ENCODE measurements at places on chromosomes 7 and 10. TPM values are rescaled to one million over a fixed set of nuclear protein-coding genes. Genes with fewer than 3 reads are reported as not detected.

DNA sequence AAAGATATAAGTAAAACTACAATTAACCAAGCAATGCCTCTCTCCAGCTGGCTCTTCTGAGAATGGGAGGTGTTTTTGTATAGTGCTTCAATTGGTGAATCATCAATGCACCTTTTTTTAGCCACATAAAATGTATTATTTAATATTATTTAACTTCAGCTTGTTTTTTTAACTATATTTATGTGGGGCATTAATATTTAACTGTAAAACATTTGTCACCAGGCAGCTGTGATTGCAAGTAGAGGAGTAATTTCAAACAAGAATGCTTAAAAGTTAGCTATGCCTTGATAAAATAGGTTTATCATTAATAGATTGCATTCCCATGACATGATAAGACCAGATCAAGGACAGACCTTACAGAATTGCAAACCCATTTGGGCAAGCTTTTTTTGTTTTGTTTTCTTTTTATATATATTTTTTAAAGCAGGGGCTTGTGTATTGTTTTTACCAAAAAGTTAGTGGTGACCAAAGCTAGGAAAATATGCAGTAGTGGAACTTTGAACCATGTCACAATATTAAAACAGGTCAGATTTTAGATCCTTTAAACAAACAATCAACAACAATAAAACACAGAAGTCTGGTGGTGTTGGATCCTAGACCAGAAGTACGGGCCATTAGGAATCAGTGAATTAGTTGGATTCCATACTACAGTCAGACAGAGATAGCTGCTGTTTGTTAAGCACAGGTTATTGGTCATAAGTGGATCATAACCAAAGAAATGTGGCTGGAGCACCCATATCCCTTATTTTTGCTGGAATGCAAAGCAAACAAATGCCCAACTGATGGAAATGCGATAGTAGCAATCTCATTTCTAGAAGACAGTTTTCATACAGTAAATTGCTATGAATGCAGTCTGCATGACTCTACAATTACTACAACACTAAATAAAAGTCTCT lies 2.9 kb downstream of the CAV2 start:
- no peak for DNase-seq
- peak overlapping the region; percentile 88 for H3K4me3 ChIP-seq
- no peak overlapping the region for H3K27ac ChIP-seq
- no peaks in the 10 kb centered on the region for H3K27me3 ChIP-seq
- H3K36me3 ChIP-seq: peaks cover 11% of the 10 kb centered on the region
- H3K4me1 ChIP-seq: peaks cover 11% of the 10 kb centered on the region

Gene WEE2
- total RNA-seq: not detected

DNA sequence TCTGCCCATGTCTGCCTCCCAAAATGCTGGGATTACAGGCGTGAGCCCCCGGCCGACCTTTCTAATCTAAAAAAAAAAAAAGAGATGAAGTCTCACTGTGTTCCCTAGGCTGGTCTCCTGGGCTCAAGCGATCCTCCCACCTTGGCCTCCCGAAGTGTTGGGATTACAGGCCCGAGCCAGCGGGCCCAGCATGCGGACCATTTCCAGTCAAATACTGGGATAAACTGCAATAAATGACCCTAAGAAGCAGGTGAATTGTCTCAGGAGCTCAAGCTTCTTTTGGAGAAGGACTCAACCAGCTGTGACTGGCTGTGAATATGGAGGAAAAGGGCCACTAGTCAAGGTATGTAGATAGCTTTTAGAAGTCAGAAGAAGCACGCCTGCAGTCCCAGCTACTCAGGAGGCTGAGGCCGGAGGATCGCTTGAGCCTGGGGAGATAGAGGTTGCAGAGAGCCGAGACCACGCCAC lies 550 bp upstream of the CREM start:
- no peaks in the 10 kb centered on the region for H3K36me3 ChIP-seq
- peak; percentile 1 for DNase-seq
- H3K4me3 ChIP-seq: peak overlapping the region; percentile 42
- peaks cover 3% of the 10 kb centered on the region for H3K4me1 ChIP-seq
- H3K27ac ChIP-seq: peak overlapping the region; percentile 64
- no peaks in the 10 kb centered on the region for H3K27me3 ChIP-seq

Gene NFE2L3
- 37.8 TPM for total RNA-seq

DNA sequence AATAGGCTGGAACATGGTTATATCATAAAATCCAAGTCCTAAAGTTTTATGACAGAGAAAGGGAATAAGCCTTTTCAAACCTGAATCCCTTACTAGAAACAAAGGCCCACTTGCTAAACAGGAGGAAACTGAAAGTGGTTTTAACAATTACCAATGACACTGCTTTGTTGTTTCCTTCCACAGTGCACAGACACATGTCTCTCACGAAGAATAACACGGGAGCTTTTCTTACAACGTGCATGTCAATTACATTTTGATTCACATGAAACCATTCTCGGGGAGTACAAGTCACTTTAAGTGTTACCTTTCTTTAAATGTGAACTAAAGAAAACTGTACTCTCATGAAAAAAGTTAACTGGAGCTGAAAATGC lies 1.4 kb downstream of the MRPS33 start:
- DNase-seq: no peak
- no peaks in the 10 kb centered on the region for H3K27me3 ChIP-seq
- H3K4me3 ChIP-seq: no peak overlapping the region
- H3K27ac ChIP-seq: no peak overlapping the region
- peaks cover 2% of the 10 kb centered on the region for H3K4me1 ChIP-seq

Gene SKIDA1
- total RNA-seq: 0.56 TPM

Gene SEMA4G
- 0.56 TPM for total RNA-seq

DNA sequence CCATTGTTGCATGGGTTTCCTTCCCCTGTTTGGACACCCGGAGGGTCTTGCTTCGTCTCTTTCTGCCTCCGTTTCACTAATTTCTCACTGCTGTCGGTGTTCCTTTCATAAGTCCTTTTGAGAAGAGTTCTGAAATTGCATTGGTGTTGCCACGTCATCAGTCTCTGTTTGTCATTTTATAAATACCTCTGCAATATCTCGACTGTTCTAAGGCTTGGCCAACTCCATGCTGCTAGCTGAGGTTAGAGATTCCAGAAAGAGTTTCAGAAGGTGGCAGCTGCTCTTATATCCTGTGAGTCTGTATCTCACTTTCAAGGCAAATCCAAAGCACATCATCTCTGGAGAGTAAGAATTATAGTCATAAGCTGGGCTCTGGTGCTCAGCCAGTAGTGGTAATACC lies 148.0 kb upstream of the INSYN2A start:
- peaks cover 3% of the 10 kb centered on the region for H3K4me1 ChIP-seq
- peaks cover 18% of the 10 kb centered on the region for H3K36me3 ChIP-seq
- H3K4me3 ChIP-seq: no peak overlapping the region
- H3K27me3 ChIP-seq: no peaks in the 10 kb centered on the region
- no peak overlapping the region for H3K27ac ChIP-seq

Gene NPY4R
- 0.83 TPM for total RNA-seq

DNA sequence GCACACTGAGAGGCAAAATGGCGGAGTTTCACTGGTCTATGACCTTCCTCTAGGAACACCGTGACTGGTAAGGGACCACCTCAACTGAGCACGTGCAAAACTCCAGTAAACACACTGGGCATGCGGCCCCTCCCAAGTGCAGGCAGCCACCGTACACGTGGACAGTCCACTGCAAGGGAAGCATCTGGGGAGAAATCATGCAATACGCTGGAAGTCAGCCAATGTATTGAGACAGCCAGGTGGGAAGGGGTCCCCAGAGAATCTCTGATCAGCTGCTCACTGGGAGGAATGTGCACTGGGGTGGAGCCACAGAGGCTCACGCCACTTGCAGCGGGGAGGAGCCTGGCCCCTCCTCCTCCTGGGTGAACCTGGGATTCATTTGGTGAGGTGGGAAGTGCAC lies 49.3 kb downstream of the CFAP46 start:
- no peak for DNase-seq
- no peak overlapping the region for H3K4me3 ChIP-seq
- peaks cover 34% of the 10 kb centered on the region for H3K27me3 ChIP-seq
- H3K36me3 ChIP-seq: no peaks in the 10 kb centered on the region
- no peaks in the 10 kb centered on the region for H3K4me1 ChIP-seq
- no peak overlapping the region for H3K27ac ChIP-seq

DNA sequence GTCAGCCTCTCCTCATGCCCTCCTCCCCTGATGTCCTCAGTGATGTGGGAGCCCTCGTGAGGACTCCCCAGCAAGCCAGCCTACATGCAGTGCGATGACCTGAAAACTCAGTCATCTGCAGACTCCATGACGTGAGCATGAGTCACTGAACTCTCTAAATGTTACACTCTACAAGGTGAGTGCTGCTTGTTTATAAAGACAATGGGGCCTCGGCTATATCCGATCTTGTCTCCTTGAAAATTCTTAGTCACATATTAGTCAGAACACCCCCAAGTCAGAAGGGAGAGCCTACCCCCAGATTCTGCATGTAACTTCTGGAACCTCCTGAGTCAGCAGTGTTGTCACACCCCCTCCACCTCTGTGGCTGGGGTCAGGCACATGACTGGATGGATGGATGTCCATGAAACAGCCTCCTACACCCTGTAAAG lies 673.8 kb downstream of the INHBA start:
- peak overlapping the region; percentile 11 for H3K27ac ChIP-seq
- H3K36me3 ChIP-seq: no peaks in the 10 kb centered on the region
- no peak overlapping the region for H3K4me3 ChIP-seq
- H3K27me3 ChIP-seq: no peaks in the 10 kb centered on the region
- H3K4me1 ChIP-seq: peaks cover 13% of the 10 kb centered on the region

DNA sequence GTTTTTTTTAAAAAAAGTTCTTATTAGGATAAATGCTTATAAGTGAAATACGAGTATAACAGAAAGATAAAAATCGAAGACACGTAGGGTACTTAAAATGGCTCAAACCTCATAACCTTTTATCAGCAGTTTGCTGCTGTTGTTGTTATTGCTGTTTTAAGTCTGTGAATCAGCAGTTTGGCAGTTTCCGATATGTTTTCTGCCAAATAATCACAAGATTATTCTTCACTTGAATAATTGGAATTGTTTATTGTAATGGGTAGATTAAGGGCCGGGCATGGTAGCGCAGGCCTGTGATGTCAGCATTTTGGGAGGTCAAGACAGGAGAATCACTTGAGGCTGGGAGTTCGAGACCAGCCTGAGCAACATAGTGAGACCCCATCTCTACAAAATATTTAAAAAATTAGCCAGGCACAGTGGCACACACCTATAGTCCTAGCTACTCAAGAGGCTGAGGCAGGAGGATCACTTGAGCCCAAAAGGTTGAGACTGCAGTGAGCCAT lies 177.6 kb downstream of the VTI1A start:
- no peaks in the 10 kb centered on the region for H3K36me3 ChIP-seq
- H3K4me3 ChIP-seq: no peak overlapping the region
- no peak for DNase-seq
- H3K4me1 ChIP-seq: no peaks in the 10 kb centered on the region
- H3K27me3 ChIP-seq: no peaks in the 10 kb centered on the region

Gene SLC18A2
- not detected for total RNA-seq

- no peak overlapping the region for H3K27ac ChIP-seq
- H3K27me3 ChIP-seq: no peaks in the 10 kb centered on the region
- no peaks in the 10 kb centered on the region for H3K4me1 ChIP-seq
- DNase-seq: no peak
- no peak overlapping the region for H3K4me3 ChIP-seq
Measured at GRCh38 chr10:131963811-131964210, 17.9 kb downstream of the BNIP3 start.

DNA sequence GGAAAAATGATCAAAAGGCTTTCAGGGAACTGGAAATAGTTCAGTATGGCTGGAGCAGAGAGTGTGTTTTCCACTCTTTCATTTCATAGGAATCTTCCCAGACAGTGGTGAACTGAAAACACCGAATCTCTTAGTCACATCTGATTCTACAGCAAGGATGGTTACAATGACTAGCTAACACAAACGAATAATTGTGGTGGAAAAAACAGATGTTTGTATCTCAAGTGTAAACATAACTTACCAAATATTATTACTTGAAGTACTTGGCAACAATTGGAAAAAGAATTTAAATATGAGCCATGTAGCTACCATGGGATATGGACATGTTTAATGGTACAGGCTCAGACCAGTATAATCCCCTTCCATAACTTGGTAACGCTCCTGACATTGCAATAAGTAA lies 21.1 kb upstream of the BPGM start:
- no peak overlapping the region for H3K4me3 ChIP-seq
- no peaks in the 10 kb centered on the region for H3K27me3 ChIP-seq
- no peaks in the 10 kb centered on the region for H3K36me3 ChIP-seq
- peak; percentile 93 for DNase-seq
- H3K27ac ChIP-seq: no peak overlapping the region

Gene FANK1
- total RNA-seq: 1.9 TPM

- no peaks in the 10 kb centered on the region for H3K27me3 ChIP-seq
- peak; percentile 6 for DNase-seq
- no peaks in the 10 kb centered on the region for H3K36me3 ChIP-seq
Measured at GRCh38 chr10:33501161-33501560, 166.7 kb upstream of the NRP1 start.

- no peaks in the 10 kb centered on the region for H3K27me3 ChIP-seq
- H3K4me3 ChIP-seq: no peak overlapping the region
- H3K27ac ChIP-seq: no peak overlapping the region
- no peaks in the 10 kb centered on the region for H3K4me1 ChIP-seq
Measured at GRCh38 chr7:126806614-126807013, 446.1 kb downstream of the GRM8 start.

Gene PARD3
- total RNA-seq: 37.5 TPM

DNA sequence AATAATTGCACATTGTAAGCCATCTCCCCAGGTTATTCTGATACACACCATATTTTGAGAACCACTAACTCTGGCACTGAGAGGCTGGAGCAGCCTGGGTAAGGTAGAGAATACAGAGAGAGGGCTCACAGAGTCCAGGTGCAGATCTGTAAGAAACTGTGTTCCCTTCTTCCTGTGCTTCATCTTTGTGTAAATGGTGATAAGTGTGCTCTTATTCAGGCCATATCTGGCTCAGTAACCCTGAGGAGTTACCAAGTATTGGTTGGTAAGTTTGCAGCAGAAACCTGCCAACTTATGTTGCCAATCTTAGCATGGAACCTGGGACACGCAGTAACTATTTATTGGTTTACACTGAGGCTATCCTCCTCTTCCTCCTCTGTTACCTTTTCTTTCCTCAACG lies 16.2 kb upstream of the ICA1 start:
- H3K27me3 ChIP-seq: no peaks in the 10 kb centered on the region
- no peak overlapping the region for H3K4me3 ChIP-seq
- H3K27ac ChIP-seq: no peak overlapping the region
- DNase-seq: no peak

Gene C7orf33
- not detected for total RNA-seq

DNA sequence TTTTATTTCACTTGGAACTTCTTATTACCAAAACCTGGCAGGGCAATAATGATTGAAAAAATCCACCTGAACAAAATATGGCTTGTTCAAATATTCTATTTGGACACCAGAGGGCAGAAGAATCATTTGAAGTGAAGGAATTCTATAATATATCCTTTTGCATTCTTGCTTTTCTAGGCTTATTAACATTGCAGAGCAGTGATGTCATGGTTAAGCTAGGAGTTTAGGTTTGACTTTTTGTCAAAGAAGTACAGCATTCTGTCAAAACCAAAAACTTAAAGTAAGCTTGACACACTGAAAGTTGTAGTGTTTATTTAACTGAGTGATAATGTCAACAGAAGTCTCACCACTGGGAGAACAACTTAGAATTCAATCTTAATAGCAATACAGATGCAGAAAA lies 156.0 kb downstream of the SEMA3D start:
- no peak overlapping the region for H3K4me3 ChIP-seq
- H3K36me3 ChIP-seq: no peaks in the 10 kb centered on the region
- H3K27me3 ChIP-seq: no peaks in the 10 kb centered on the region
- H3K27ac ChIP-seq: no peak overlapping the region
- no peaks in the 10 kb centered on the region for H3K4me1 ChIP-seq

Gene SYT15B
- total RNA-seq: 0.56 TPM

- H3K4me3 ChIP-seq: no peak overlapping the region
- no peaks in the 10 kb centered on the region for H3K27me3 ChIP-seq
- no peak for DNase-seq
- H3K27ac ChIP-seq: no peak overlapping the region
- peaks cover 3% of the 10 kb centered on the region for H3K36me3 ChIP-seq
- H3K4me1 ChIP-seq: no peaks in the 10 kb centered on the region
Measured at GRCh38 chr10:129870474-129870757, 93.7 kb downstream of the EBF3 start.
